ENCODE measurements at places on chromosomes 12 and 14.

DNA sequence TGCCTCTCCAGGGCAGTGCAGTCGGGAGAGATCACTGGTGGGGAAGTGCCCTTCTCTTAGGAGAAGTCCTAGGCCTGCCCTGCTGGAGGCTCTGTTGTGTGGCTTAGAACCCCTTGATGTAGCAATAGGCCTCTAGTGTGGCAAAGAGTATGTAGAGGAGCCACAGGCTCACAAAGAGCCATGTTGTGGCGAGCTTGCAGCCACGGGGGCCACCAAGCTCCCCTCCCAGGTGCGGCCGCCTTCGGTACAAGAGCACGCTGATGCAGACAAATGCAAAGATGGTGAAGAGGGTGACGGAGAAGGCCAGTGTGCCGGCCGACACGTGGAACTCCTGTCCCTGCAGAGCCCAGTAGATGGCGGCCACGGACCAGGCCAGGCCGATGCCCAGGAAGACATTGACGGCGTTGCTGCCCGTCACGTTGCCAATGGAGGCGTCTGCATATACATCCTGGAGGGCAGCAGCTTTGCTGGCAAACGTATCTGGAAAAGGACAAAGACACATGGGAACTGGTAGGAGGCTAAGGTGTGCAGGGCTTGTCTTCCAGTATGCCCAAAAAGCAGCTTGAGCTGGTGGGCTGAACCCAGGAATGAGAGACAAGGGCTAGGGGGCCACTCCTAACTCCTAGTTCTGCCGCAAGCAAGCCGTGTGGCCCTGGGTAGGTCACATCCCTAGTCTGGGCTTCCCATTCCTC lies 142.8 kb downstream of the SLC8A3 start:
- DNase-seq, result peak; percentile 50

- no peak for DNase-seq
Measured at GRCh38 chr12:121165316-121165715, 32.6 kb downstream of the P2RX7 start.

DNA sequence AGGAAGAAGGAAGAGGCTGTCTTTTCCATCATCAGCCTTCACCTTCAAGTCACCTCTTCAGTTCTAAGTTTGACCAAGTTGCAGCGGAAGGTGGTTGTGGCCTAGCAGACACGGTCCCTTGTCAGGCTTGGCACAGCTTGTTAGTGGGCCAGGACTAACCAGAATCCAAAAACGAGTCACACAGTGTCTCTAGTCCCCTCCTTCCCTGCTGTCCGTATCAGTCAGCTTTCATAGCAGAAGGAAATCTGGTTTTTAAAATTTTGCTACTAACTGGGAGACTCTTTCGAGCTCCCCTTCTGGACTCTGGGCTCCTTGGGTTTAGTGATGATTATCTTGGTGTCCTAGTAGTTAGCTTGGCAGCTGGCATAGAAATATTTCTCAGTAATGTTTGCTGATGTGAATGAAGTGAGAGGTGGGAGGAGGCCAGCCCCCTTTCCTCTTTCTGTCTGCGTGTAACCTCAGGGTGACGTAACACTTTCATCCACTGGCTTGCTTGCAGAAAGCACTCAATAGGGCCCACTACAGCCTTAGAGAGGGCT lies 3.8 kb downstream of the ETV6 start:
- DNase-seq, result no peak

DNA sequence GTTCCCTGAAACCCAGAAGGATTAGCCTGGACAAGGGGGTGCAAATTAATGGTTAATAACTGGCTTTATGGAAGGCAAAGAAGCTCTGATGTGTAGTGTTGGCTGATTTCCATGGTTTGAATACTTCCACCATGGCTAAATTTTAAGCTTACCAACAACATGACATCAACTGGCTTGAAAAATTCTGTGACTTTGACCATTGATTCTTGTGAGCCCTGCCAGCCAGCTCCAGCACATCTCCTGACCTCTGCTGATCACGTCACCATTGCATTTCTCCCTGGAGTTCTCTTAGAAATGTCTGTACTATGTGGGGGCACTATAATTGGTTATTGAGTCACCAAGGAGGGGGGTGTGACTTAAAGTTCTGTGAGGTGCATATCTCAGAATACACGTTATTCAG lies 171.2 kb downstream of the MYRFL start:
- no peak for DNase-seq

GRCh38 chr12:114850661-114851275 lies 166.8 kb upstream of the TBX3 start:
- no peak for DNase-seq

DNA sequence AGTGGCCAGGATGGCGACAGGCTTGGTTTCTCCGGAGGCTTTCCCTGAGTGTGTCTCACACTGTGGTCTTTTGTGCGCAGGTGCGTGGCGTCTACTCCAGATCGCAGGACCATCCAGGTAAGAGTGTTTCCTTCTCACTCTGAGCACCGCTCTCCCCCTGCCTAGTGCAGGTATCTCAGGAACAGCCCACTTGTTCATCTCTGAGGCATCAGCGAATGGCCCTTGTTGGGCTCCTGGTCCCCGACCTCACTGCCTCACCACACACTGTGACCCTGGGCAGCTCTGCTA lies 781 bp downstream of the ADGRD1 start:
- no peak for DNase-seq

- no peak for DNase-seq
Measured at GRCh38 chr12:10012630-10013330, 2.4 kb downstream of the CLEC12B start.

- DNase-seq, result no peak
Measured at GRCh38 chr12:44397631-44398030, 478.5 kb downstream of the NELL2 start.

DNA sequence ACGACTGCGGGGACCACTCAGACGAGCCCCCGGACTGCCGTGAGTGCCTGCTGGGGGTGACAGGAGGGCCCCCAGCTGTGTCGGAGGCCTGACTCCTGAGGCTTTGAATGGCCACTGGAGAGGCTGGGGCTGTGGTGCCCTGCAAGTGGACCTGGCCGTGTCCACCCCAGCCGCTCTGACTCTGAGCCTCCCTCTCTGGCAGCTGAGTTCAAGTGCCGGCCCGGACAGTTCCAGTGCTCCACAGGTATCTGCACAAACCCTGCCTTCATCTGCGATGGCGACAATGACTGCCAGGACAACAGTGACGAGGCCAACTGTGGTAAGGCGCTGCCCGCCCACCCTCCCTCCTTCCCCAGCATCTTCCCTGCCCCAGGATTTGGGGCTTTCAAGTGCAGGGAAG lies 16.1 kb upstream of the NXPH4 start:
- no peak for DNase-seq

- no peak for DNase-seq
Measured at GRCh38 chr12:466039-466438, 6.3 kb downstream of the B4GALNT3 start.

GRCh38 chr14:103629503-103630121 lies 601 bp downstream of the KLC1 start:
- peak; percentile 19 for DNase-seq

DNA sequence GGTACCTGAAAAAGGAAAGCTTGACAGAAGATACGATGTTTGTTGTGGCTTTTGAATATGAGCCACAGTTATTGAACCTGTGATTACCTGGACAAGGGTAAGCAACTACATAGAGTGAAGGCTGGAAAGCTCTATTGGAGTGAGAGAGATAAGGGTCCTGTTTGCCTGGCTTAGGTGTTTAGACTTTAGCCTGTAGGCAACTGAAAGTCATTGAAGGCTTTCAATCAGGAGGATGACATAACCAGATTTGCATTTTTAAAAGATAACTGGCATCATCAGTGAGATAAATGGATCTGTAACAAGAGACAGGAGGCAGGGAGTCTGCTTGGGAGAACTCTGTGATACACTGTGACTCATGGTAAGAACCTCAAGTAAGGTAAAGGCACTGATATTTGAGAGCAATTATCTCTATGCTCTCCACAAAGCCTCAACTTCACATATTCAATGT lies 128.9 kb upstream of the SOX5 start:
- DNase-seq, result no peak
